ENCODE measurements at places on chromosomes 6 and 20. TPM values are rescaled to one million over a fixed set of nuclear protein-coding genes. Genes with fewer than 3 reads are reported as not detected.
A peak's percentile ranks its signal among the peaks of the same experiment; 100 is the strongest.

Gene ECI2
- 55.8 TPM for total RNA-seq

- no peaks in the 10 kb centered on the region for H3K27me3 ChIP-seq
- no peaks in the 10 kb centered on the region for H3K36me3 ChIP-seq
- H3K27ac ChIP-seq, result peak overlapping the region; percentile 18
These were observed 198.8 kb upstream of the PREP start for GRCh38 chr6:105601541-105602236.

DNA sequence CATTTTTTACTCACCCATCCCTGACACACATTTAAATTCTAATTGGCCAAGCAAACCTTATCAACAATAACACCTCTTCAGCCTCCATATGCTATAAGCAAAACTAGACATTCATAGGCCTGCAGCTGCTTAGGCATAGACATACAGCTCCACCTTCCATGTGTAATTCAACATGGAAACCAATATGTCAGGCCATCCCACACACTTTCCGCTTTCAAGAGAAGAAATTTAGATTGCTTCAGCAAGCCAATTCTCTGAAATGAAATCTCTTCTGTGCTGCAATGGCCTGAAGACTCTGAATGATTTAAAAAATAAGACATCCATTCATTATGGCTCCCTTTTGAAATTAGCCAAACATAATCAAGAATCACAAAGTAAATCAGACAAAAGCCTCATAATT is 4.5 kb upstream of the RAB22A start:
- peaks cover 8% of the 10 kb centered on the region for H3K4me1 ChIP-seq
- H3K27me3 ChIP-seq, result no peaks in the 10 kb centered on the region
- H3K27ac ChIP-seq, result no peak overlapping the region
- H3K36me3 ChIP-seq, result no peaks in the 10 kb centered on the region
- DNase-seq, result no peak
- H3K4me3 ChIP-seq, result no peak overlapping the region

Gene HLA-DQB2
- total RNA-seq, result not detected

Gene CSNK2B
- 98.2 TPM for total RNA-seq

GRCh38 chr6:44462797-44463727 is 75.6 kb downstream of the CDC5L start:
- no peaks in the 10 kb centered on the region for H3K4me1 ChIP-seq
- no peaks in the 10 kb centered on the region for H3K27me3 ChIP-seq

Gene PSMB9
- total RNA-seq, result 14.5 TPM

- H3K36me3 ChIP-seq, result no peaks in the 10 kb centered on the region
- peak; percentile 94 for DNase-seq
- H3K27me3 ChIP-seq, result no peaks in the 10 kb centered on the region
- H3K27ac ChIP-seq, result peak overlapping the region; percentile 52
- H3K4me1 ChIP-seq, result peaks cover 18% of the 10 kb centered on the region
These were observed 46.2 kb upstream of the EEF1A1 start for GRCh38 chr6:73566954-73567591.

GRCh38 chr6:55017555-55018300 is 156.6 kb upstream of the HCRTR2 start:
- no peaks in the 10 kb centered on the region for H3K4me1 ChIP-seq
- no peaks in the 10 kb centered on the region for H3K36me3 ChIP-seq
- DNase-seq, result no peak

DNA sequence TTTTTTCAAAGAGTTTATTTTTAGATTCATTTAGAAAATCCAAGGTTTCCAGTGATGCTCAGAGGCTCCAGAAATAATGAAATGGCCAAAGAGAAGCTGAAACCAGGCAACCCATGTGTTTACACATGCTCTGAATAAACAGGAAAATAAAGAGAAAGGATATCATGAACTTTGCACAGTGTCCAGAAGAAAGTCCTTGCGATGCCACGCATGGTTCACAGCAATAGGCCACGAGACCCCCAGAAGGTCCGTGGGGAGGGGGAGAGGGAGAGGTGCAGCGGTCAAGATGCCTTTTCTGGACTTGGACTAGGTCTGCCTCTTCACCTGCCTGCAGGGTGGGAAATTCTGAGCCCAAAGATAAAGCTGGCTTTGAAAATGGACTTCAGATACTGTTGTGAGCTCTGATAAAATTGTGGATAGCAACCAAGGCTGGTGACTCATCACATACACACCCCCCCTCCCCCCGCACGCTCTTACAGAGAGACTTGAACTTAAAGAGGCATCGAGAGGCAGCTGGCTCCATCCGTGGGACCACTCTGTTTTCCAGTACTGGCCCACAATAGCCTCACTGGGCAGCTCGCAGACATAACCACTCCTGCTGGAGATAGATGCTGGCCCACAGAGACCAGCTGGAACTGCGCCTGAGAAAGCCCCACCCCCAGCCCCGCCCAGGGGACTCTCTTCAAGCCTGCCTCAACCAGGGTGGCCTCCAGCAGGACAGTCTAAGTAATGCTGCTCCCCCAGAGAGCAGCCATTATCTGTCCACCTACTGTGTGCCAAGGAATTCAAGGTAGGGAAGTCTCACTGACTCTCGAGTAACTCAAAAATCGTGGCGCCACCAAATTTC is 21.2 kb upstream of the NFATC2 start:
- peaks cover 38% of the 10 kb centered on the region for H3K4me1 ChIP-seq
- H3K36me3 ChIP-seq, result no peaks in the 10 kb centered on the region
- peak; percentile 56 for DNase-seq
- H3K27ac ChIP-seq, result no peak overlapping the region
- H3K4me3 ChIP-seq, result no peak overlapping the region
- H3K27me3 ChIP-seq, result no peaks in the 10 kb centered on the region

GRCh38 chr20:2122936-2123335 is 21.3 kb downstream of the STK35 start:
- no peak overlapping the region for H3K4me3 ChIP-seq
- no peaks in the 10 kb centered on the region for H3K36me3 ChIP-seq
- H3K27me3 ChIP-seq, result no peaks in the 10 kb centered on the region
- peak; percentile 29 for DNase-seq
- H3K27ac ChIP-seq, result no peak overlapping the region

DNA sequence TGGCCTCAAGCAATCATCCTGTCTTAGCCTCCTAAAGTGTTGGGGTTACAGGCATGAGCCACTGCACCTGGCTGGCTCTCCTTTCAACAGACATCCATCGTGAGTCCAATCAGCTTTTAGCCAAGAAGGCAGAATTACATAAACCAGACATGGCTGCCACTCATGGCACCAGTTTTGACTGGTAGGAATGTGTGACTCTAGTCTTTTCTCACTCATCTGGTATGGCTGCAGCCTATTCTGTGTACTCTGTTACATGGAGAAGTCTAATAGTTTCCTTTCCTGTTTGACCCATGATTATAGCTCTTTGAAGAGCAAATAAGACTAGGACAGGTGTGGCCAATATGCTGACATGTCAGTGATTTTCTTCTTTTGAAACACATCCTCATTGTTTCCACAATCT is 27.0 kb upstream of the RNF144B start:
- no peaks in the 10 kb centered on the region for H3K27me3 ChIP-seq
- DNase-seq, result no peak
- no peak overlapping the region for H3K4me3 ChIP-seq
- peaks cover 27% of the 10 kb centered on the region for H3K4me1 ChIP-seq
- H3K27ac ChIP-seq, result no peak overlapping the region
- H3K36me3 ChIP-seq, result no peaks in the 10 kb centered on the region

GRCh38 chr6:37061157-37061804 is 55.8 kb downstream of the FGD2 start:
- no peaks in the 10 kb centered on the region for H3K27me3 ChIP-seq
- H3K4me1 ChIP-seq, result peaks cover 15% of the 10 kb centered on the region
- no peaks in the 10 kb centered on the region for H3K36me3 ChIP-seq

DNA sequence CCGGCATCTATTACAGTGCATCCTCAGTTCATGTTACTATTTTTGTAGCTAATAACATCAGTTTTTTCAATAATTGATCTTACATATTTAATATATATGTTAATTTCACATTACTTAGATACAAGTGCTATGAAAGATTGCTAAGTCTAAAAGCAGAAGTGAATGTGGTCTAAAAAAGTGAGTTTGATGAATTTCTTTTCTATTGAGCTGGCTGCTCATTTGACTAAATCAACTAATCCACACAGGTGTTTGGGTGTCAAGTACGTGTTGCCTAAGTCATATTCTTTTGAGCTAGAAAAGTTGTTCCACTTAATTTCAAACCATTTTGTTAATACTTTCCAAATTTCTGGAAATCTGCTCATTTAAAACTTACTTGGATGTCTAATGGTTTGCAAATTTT is 46.6 kb upstream of the EZR start:
- no peak for DNase-seq
- no peak overlapping the region for H3K4me3 ChIP-seq
- H3K36me3 ChIP-seq, result no peaks in the 10 kb centered on the region
- H3K27ac ChIP-seq, result no peak overlapping the region
- no peaks in the 10 kb centered on the region for H3K27me3 ChIP-seq

Gene SNRNP48
- total RNA-seq, result 18.7 TPM

GRCh38 chr6:80165143-80165542 is 58.7 kb downstream of the BCKDHB start:
- no peak overlapping the region for H3K27ac ChIP-seq
- no peaks in the 10 kb centered on the region for H3K27me3 ChIP-seq
- H3K4me3 ChIP-seq, result no peak overlapping the region
- H3K36me3 ChIP-seq, result no peaks in the 10 kb centered on the region

DNA sequence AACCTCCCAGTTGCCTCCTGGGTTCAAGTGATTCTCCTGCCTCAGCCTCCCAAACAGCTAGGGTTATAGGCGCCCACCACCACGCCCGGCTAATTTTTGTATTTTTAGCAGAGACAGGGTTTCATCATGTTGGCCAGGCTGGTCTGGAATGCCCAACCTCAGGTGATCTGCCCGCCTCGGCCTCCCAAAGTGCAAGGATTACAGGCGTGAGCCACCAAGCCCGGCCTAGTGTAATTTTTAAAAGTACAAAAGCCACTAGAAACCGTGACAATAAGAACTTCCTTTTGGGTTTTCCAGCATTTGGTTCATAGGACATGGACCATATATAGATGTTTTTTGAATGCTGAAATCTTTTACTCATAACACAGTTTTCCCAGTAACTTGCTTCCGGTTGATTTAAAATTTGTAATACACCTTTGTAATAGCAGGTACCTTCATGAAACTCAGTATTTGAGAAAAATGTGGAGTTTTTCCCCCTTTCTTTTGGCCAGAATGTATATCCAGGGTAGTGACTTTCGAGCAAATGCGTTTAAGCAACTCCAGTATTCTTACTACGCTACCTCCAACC is 467 bp downstream of the PXT1 start:
- peak overlapping the region; percentile 99 for H3K27ac ChIP-seq
- H3K36me3 ChIP-seq, result no peaks in the 10 kb centered on the region
- no peak overlapping the region for H3K4me3 ChIP-seq
- DNase-seq, result no peak
- H3K27me3 ChIP-seq, result no peaks in the 10 kb centered on the region
- peaks cover 34% of the 10 kb centered on the region for H3K4me1 ChIP-seq

- H3K4me1 ChIP-seq, result peaks cover 7% of the 10 kb centered on the region
- no peak overlapping the region for H3K27ac ChIP-seq
- DNase-seq, result no peak
- H3K36me3 ChIP-seq, result no peaks in the 10 kb centered on the region
- no peak overlapping the region for H3K4me3 ChIP-seq
These were observed 55.6 kb upstream of the HLA-A start for GRCh38 chr6:29886701-29887100.

GRCh38 chr6:43867996-43868395 is 98.0 kb downstream of the VEGFA start:
- H3K27me3 ChIP-seq, result no peaks in the 10 kb centered on the region
- H3K27ac ChIP-seq, result no peak overlapping the region
- no peak for DNase-seq
- no peak overlapping the region for H3K4me3 ChIP-seq
- H3K36me3 ChIP-seq, result no peaks in the 10 kb centered on the region

DNA sequence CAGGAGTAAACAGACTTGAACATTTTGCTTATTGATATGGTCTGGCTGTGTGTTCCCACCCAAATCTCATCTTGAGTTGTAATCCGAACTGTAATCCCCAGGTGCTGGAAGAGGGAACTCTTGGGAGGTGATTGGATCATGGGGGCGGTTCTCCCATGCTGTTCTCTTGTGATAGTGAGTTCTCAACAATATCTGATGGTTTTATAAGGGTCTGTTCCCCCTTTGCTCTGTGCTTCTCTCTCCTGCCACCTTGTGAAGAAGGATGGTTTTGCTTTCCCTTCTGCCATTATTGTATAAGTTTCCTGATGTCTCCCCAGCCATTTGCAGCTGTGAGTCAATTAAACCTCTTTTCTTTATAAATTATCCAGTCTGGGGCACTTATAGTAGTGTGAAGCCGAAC is 40.0 kb downstream of the MYLIP start:
- H3K27me3 ChIP-seq, result no peaks in the 10 kb centered on the region
- no peak overlapping the region for H3K27ac ChIP-seq
- DNase-seq, result no peak
- no peak overlapping the region for H3K4me3 ChIP-seq

DNA sequence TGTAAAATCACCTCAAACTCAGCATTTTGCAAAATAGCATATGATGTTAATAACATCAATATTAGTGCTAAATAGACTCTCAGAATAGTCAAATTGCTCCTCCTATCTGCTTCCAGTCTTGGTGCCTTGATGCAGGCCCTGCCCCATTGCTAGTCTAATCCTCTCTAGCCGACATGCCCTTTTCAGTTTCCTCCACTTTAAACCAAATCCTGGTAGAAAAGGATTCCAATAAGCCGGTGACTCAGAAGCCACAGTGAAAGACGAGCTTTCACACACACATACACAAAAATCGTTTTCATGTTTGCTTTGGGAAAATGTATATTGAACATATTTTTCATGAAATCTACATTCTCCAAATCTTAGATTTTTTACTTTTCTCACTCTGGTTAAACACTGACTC is 203.1 kb downstream of the LMBRD1 start:
- H3K4me1 ChIP-seq, result no peaks in the 10 kb centered on the region
- no peaks in the 10 kb centered on the region for H3K27me3 ChIP-seq
- DNase-seq, result no peak
- no peak overlapping the region for H3K27ac ChIP-seq

- H3K4me1 ChIP-seq, result no peaks in the 10 kb centered on the region
- no peaks in the 10 kb centered on the region for H3K36me3 ChIP-seq
- H3K27ac ChIP-seq, result no peak overlapping the region
- no peaks in the 10 kb centered on the region for H3K27me3 ChIP-seq
- H3K4me3 ChIP-seq, result no peak overlapping the region
These were observed 36.4 kb upstream of the APCDD1L start for GRCh38 chr20:58551631-58552030.

GRCh38 chr6:128932061-128932460 is 49.1 kb downstream of the LAMA2 start:
- H3K4me3 ChIP-seq, result no peak overlapping the region
- no peak for DNase-seq
- H3K36me3 ChIP-seq, result no peaks in the 10 kb centered on the region
- H3K27ac ChIP-seq, result no peak overlapping the region
- H3K27me3 ChIP-seq, result no peaks in the 10 kb centered on the region
- no peaks in the 10 kb centered on the region for H3K4me1 ChIP-seq

GRCh38 chr6:132304891-132305305 is 96.4 kb downstream of the MOXD1 start:
- no peaks in the 10 kb centered on the region for H3K4me1 ChIP-seq
- no peaks in the 10 kb centered on the region for H3K36me3 ChIP-seq
- DNase-seq, result peak; percentile 11
- no peak overlapping the region for H3K4me3 ChIP-seq
- H3K27ac ChIP-seq, result no peak overlapping the region

Gene CLIC5
- total RNA-seq, result 1.6 TPM

Data from body of pancreas (tissue), 4 donors.